ENCODE measurements at places on chromosomes 6 and 20.

DNA sequence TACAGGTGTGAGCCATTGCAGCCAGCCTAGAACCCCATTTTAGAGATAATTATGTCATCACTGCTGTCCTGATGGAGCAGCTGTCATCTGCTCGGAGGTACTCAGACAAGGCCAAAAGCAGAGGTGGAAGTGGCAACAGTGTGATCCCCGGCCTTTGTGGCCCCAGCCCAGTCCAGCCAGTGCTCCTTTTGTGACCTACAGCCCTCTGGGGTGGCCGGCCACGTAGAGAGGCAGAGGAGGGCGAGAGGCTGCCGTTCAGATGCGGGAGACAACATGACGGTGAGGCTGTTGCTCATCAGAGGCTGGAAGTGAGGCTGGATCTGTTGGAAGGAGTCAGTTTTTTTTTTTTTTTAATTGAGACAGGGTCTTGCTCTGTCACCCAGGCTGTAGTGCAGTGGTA, 32.8 kb downstream of the EFCAB8 start:
- H3K4me1 ChIP-seq, result no peaks in the 10 kb centered on the region
- DNase-seq, result no peak
- no peak overlapping the region for H3K4me3 ChIP-seq
- no peak overlapping the region for H3K27ac ChIP-seq
- H3K36me3 ChIP-seq, result no peaks in the 10 kb centered on the region

GRCh38 chr20:667351-668034, 8.1 kb downstream of the SCRT2 start:
- no peak overlapping the region for H3K27ac ChIP-seq
- no peak overlapping the region for H3K4me3 ChIP-seq
- H3K4me1 ChIP-seq, result peaks cover 7% of the 10 kb centered on the region
- peaks cover 5% of the 10 kb centered on the region for H3K27me3 ChIP-seq

- no peaks in the 10 kb centered on the region for H3K4me1 ChIP-seq
- no peak for DNase-seq
- no peak overlapping the region for H3K4me3 ChIP-seq
- no peaks in the 10 kb centered on the region for H3K36me3 ChIP-seq
- H3K27me3 ChIP-seq, result no peaks in the 10 kb centered on the region
- no peak overlapping the region for H3K27ac ChIP-seq
These were observed 75.0 kb upstream of the EZR start for GRCh38 chr6:158894193-158894592.

GRCh38 chr20:49871391-49871948, 43.9 kb downstream of the SPATA2 start:
- no peak overlapping the region for H3K4me3 ChIP-seq
- no peak overlapping the region for H3K27ac ChIP-seq
- peaks cover 96% of the 10 kb centered on the region for H3K36me3 ChIP-seq
- no peaks in the 10 kb centered on the region for H3K4me1 ChIP-seq

DNA sequence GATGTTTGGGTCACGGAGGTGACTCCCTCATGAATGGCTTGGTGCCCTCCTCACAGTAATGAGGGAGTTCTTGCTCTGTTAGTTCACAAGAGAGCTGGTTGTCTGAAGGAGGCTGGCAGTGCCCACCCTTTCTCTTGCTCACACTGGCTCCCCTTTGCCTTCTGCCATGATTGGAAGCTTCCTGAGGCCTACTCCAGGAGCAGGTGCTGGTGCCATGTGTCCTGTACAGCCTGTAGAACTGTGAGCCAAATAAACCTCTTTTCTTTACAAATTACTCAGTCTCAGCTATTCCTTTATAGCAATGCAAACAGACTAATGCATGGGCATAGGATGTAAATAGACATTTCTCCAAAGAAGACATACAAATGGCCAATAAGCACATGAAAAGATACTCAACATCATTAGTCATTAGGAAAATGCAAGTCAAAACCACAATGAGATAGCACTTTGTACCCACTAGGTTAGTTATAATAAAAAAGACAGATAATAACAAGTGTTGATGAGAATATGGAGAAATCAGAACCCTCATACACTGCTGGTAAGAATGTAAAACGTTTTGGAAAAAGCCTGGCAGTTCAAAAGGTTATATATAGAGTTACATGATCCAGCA, 17.7 kb downstream of the C20orf203 start:
- H3K36me3 ChIP-seq, result no peaks in the 10 kb centered on the region
- H3K27ac ChIP-seq, result no peak overlapping the region
- H3K4me3 ChIP-seq, result no peak overlapping the region
- H3K4me1 ChIP-seq, result peaks cover 3% of the 10 kb centered on the region

DNA sequence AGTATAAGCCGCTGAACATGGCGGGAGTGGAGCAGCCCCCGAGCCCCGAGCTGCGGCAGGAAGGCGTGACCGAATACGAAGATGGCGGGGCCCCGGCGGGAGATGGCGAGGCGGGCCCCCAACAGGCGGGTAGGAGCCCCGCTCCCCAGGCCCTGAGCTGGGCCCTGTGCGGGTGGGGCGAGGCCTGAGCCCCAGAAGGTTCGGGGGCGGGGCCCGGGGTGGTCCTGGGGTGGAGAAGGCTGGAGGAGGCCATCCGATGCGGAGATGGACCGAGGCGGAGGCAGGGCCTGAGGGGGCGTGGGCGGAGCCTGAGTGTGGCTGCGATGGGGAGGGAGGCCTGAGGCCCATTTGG, 7.1 kb downstream of the L3MBTL1 start:
- H3K27me3 ChIP-seq, result no peaks in the 10 kb centered on the region
- DNase-seq, result no peak
- H3K4me3 ChIP-seq, result peak overlapping the region; percentile 65
- H3K27ac ChIP-seq, result peak overlapping the region; percentile 57

All from esophagus squamous epithelium (tissue), 5 donors.